ENCODE measurements at places on chromosomes 6 and 20.
A peak's percentile ranks its signal among the peaks of the same experiment; 100 is the strongest.

DNA sequence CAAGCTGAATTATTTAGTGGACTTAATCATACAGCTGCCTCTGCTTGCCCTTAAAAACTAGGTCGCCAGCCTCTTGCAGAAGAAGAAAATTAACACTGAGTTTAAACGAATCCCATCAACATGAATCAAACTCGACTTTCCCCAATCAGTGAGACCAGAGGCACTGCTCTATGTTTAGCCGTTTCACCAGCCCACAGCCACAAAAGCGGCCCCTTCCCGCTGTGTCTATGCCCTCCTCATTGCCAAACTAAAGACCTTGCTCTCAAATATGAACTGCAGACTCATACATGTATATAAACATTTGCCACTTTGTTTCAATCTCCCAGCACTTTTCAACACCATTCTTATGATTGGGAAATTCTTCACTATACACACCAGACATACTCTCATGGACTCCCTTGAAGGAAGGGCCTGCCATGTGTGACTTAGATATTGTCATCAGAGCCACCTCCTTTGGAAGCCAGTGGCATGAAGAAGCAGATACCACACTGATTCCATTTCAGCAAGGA lies 105.8 kb upstream of the ADGRF1 start:
- no peak for DNase-seq

- no peak for DNase-seq
Measured at GRCh38 chr6:73699676-73700459, 3.9 kb downstream of the CD109 start.

DNA sequence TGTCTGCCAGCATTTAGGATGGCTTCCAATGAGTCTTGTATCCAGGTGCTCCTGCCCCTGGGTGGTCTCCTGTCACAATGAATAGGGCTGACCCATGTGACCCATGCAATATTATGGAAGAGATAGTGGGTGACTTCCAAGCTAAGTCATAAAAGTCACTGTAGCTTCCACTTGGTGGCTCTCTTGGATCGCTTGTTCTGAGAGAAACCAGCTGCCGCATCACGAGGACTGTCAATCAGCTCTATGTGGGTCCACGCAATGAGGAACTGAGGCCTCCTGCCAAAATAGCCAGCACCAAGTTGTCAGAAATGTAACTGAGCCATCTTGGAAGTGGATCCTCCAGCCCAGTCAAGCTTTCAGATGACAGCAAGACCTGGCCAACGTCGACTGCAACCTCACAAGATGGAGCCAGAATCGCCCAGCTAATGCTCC lies 14.9 kb upstream of the MATN4 start:
- peak; percentile 37 for DNase-seq

DNA sequence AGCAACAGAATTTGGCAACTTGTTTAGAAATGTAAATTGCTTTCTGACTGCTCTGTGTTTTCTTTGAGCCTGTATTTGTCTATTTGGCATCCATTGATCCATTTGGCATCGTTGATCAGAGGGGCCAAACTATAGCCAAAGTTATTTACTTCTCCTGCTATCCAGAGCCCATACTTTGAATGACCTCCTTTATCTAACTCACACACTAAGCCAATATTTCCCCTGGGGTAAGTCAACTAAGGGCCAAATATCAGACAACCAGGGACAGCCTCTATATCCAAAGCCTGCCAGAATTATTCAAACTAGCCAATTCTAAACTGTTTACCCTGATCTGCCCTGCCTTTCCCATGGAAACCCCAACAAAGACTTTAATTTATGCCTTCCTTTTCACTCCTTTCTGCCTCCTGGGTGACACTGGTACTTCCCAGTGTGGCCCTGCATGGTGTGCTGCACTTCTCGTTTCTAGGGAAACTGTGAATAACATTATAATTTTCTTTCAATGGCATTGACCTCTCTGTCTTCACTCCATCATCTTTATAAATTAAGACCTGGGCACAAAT lies 19.8 kb upstream of the ZNF184 start:
- DNase-seq: no peak

DNA sequence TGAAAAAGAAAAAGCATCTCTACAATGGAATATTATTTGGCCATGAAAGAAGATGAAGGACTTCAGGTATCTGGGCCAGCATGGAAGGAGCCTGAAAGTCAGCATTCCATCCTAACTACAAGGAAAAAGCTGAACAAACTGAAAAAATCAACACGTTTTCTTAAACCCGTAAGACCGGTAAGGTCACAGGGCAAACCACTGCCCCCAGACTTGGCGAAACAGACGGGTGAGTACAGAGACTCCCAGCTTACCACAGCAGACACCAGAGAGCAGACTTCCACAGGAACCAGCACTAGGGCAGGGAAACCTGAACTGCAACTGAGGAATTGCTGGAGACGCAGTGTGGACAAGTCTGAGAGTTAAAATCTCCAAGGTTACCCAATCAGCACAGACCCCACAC lies 31.4 kb downstream of the BEND3 start:
- DNase-seq: no peak

- DNase-seq: peak; percentile 48
Measured at GRCh38 chr6:139686308-139686707, 311.9 kb upstream of the CITED2 start.

DNA sequence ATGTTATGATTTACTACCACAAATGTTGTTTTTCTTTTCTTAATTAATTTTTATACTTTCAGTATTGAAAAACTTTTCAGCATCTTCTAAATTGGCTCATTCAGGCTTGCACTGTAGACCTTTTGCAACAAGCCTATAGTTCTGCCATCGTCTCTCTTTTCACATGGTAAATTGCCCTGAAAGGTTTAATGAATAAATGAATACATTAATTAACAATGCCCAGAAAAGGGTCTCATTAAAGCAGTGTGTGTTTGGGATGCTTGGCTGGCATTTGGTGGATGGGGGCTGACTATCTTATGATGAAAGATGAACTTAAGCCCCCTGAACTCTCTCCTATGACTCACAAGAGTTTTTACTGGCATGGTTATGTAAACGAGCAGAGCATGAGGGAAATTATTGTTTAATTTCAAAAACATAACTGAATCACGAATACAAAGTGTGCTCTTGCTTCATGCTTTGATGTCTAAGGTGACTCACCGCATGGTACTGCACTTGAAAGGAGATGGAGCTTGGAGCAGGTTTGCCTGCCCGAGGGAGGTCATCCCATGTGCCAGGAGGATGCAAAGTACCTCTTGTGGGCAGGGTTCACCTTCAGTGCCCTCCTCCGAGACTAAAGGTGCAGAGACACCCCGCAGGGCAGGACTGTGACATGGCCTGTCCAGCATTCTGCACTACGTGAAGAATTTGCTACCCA lies 13.8 kb upstream of the PCK1 start:
- DNase-seq: peak; percentile 7

GRCh38 chr6:50791900-50792508 lies 26.7 kb upstream of the TFAP2B start:
- DNase-seq: peak; percentile 44

GRCh38 chr6:109034526-109034925 lies 60.1 kb downstream of the SESN1 start:
- peak; percentile 11 for DNase-seq
